Cardiac septum (tissue), 1 donor: ENCODE measurements at places on chromosomes 1 and 21.

DNA sequence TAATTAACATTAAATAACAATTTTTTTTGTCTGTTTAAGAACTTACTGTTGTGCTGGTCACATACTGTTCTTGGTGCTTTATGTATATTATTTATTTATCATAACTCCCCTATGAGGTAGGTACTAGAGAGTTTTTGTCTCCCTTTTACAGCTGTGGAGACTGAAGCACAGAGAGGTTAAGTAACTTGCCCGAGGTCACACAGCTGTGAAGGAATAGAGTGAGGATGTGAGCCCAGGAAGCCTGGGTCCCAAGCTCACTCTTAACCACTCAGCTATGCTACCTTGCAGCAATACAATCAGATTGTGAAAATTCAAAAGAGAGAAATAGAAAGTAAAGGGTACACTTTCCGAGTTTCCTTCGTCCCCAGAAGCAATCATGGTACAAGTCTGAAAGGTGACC lies 35.6 kb upstream of the FHAD1 start:
- no peak for DNase-seq

GRCh38 chr1:200437556-200438203 lies 27.8 kb upstream of the ZNF281 start:
- DNase-seq, result no peak

DNA sequence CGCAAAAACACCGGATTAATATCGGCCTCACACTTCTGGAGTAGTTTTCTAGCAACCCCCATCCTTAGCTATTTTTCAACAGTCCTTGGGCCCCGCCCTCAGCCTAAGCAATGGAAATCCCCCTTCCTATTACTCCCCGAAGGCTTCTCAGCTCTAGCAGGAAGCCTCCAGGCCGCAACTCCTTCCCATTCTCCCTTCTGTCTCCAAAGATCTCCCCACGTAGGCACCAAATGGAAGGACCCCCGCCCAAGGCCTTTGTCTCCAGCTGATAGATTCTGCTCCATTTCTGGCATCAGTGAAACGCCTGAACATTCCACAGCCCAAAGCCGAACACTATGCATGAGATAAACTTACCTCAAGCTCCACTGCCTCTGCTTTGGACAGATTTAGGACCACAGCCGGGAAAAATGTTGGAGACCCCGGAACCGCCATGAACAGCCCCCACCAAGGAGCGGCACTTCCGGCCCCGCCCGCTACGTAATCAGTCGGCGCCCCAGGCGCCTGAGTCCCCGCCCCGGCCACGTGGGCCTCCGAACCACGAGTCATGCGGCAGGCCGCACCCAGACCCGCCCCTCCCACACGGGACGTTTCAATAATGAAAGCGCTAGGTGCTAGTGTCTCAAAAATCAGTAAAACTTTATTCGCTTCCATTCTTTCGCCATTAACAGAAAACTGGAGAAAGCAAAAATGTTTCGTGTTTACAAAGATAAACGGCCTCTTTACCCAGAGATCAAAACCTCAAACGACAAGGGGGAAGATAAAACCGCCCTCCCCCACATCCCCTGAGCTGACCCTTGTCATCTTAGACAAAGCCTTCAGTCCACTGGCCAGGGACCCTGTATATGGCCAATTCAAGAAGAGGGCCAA lies at the start of gene NRAS:
TSS of gene NRAS (minus strand) at position 468 of the 867 bp plus-strand sequence. CDS start 611 bp downstream, outside the sequence.
- peak; percentile 97 for DNase-seq

DNA sequence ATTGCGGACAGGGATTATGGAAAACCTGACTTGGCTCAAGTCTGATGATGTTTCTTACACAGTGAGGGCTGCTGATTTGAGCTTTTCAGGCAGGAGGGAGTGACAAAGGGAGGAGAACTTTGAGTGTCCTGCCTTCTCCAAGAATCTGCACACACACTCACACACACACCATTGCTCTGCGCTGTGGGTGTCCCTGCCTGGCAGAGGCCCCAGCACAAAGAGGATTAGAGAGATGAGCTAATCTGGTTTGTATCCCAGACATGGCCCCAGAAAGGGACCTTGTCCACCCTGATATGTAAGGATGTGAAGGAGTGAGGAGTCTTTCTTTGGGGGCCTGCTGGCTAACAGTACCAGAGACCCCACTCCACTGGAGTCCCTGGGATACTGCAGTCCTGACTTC lies 5.9 kb upstream of the WNT2B start:
- no peak for DNase-seq
